ELR (cell line): ENCODE measurements at places on chromosomes 2 and 18.
A peak's percentile ranks its signal among the peaks of the same experiment; 100 is the strongest.

GRCh38 chr18:58290116-58290695, 246.2 kb downstream of the NEDD4L start:
- DNase-seq, result peak; percentile 52

GRCh38 chr2:190893157-190893556, 12.5 kb downstream of the GLS start:
- DNase-seq, result no peak

DNA sequence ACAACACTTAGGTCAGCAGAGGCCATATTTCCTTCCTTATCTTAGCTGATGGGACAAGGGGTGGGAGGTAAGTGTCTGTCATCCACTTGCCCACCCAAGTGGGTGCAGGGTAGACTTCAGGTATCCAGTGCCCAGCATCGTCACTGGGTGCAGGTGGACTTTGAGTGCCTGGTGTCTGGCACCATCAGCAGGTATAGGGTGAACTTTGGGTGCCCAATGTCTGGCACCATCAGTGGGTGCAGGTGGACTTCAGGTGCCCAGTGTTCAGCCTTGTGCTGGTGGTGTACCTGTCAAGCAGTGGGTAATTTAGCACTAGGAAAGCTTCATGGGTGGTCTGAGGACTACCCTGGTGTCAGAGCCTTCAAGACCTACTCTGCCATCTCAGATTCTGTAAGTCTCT, 175.6 kb downstream of the SEPTIN10 start:
- DNase-seq, result no peak

DNA sequence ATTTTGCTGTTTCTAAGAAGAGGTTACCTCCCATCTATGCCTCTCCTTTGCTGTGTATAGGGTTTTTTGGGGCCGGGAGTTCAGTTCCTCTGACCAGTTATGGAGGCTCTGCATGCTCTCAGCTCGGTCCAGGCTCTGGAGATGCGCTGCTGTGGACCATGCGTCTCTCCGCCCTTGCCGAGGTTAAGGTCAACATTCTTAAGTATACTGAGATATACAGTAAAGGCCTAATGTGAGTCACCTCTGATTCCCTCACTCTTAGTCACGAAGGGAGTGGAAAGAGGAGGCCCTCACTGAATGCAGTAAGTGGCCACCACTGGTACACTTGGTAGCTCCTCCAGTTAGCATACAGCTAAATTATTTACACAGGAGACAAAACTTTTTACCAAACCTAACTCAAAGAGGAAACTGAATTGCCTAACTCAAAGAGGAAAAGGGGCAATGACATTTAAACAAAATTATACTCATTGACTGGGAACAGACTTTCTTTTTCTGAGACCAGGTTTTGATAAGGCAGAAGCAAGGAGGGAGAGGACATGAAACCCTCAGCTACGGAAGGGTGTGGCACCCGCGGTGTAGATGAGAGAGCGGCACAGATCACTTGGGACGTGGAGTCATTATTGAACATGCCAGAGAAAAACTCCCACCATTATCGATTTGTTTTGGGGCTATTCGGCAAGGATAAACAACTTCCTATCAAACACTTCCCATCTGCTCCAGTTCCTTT, 98.7 kb downstream of the COPS8 start:
- peak; percentile 98 for DNase-seq

- no peak for DNase-seq
Observed at GRCh38 chr2:239208465-239209180, 192.2 kb downstream of the HDAC4 start.

- DNase-seq, result no peak
Observed at GRCh38 chr2:126238251-126238650, 417.7 kb upstream of the GYPC start.

- no peak for DNase-seq
Observed at GRCh38 chr2:111665011-111665410, 219.0 kb downstream of the ANAPC1 start.

DNA sequence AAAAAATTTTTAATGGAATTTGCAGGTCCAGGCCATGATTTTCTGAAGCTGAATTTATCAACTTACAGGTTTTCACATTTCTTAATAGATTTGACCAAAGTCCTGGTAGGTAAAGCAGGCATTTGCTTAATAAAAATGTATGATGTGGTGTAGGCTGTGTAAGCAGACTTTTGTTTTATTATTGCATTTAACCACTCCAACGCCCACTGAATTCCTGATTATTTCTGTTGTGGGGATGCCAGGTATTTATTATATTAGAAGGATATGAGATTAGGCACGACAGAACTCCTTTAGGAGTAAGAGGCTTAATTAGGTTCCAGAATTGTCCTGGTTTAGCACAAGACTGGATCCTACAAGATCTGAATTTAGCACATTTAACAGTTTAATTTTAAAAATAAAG, 111.1 kb downstream of the ADCYAP1 start:
- DNase-seq, result no peak

GRCh38 chr2:76721226-76721625, 801.0 kb downstream of the LRRTM4 start:
- no peak for DNase-seq

- DNase-seq, result peak; percentile 35
Observed at GRCh38 chr2:190235101-190235500, 84.5 kb downstream of the HIBCH start.

DNA sequence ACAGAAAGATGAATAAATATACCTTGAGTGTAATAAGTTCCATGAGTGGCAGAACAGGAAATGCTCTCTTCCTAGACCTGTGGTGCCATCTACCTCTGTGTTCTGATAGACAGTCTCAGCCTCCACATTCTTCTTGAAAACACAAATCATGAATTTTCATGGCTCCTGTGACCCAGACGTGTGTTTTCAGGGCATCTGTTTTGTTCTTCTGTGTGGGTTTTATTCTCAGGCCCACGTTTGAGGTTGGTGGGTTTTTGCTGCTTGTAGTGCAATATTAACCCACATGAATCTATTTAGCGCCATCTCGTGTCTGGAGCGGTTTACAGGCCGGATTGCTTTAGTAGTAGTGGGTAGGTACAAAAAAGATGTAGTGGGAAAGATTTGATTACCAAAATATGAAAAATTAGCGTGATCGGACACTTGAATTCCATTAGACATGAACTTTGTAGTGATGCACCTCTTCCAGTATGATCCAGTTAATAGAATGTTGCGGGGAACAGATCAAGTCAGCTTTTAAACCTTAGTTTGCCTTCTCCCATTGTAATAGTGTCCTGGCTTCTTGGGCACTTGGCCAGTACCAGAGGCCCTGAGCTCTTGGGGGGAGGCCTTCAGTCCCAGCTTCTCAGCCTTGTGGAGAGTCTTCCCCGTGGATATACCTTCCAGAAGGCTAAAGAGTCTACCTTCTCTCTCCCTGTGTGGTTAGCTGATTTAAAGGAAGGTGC, 256.5 kb downstream of the TPGS2 start:
- DNase-seq, result peak; percentile 64
